ENCODE measurements at places on chromosomes 4 and X.

DNA sequence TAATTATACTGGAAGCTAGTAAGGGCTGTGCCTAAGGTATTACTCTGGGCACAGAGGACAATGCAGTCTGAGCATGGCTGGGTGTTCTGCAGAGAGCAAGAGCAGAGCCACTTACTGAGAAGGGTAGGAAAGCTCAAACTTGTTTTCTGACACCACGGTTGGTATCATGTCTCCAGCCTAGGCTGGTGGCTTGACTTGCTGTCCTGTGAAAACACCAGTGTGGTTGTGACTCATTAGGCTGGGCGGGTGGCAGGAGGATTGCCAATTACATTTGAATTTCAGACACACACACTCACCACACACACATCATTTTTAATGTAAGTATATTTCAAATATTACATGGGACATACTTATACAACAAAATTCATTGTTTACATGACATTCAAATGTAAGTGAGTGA lies 19.7 kb upstream of the MTM1 start:
- DNase-seq: peak; percentile 55

DNA sequence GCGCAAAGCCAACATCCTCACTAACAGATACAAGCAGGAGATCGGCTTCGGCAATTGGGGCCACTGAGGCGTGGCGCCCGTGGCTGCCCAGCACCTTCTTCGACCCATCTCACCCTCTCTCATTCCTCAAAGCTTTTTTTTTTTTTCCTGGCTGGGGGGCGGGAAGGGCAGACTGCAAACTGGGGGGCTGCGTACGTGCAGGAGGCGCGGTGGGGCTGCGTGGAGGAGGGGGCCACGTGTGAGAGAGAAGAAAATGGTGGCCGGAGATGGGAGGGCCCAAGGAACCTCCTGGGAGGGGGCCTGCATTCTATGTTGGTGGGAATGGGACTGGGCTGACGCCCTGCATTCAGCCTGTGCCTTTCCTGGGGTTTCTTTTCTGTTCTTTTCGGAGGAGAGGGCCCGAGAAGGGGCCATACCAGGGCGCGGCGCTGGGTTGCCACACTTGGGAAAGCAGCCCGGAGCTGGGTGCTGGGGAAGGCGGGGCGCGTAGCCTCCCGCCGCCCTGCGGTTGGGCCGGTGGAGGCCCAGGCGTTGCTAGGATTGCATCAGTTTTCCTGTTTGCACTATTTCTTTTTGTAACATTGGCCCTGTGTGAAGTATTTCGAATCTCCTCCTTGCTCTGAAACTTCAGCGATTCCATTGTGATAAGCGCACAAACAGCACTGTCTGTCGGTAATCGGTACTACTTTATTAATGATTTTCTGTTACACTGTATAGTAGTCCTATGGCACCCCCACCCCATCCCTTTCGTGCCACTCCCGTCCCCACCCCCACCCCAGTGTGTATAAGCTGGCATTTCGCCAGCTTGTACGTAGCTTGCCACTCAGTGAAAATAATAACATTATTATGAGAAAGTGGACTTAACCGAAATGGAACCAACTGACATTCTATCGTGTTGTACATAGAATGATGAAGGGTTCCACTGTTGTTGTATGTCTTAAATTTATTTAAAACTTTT lies 4.5 kb downstream of the MID1IP1 start:
- DNase-seq: peak; percentile 89

DNA sequence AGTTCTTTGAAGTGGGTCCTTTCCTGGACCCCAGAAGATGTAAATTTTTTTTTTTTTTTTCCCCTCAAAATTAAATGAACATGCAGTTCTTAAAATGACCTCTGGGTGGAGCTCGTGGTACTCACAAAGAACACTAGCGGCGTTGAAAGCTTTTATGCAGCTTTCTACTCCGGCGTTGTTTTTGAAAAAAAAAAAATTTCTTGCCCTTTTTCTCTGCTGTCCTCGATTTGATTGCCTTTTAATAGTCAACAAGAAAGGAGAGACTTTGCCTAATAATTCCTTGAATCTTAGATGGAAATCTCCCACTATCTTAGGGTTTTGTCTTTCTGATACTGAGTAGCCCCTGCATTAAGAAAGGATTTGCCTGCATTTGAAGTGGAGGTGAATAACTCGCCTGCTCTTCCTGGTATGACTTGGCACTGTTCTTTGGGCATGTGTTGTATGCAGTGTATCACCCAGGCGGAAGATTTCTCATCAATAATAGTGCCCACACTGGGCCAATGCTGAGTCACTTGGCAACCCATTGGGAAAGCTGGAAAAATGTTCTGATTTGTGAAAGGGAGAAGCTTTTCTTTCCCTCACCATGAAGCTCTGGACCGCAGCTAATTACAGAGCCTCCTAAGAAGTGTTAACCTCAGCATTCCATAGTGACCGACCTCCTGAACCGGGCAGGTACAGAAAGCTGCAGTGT lies 104.0 kb downstream of the PHEX start:
- peak; percentile 65 for DNase-seq

GRCh38 chr4:20444599-20445337 lies 193.1 kb downstream of the SLIT2 start:
- no peak for DNase-seq

DNA sequence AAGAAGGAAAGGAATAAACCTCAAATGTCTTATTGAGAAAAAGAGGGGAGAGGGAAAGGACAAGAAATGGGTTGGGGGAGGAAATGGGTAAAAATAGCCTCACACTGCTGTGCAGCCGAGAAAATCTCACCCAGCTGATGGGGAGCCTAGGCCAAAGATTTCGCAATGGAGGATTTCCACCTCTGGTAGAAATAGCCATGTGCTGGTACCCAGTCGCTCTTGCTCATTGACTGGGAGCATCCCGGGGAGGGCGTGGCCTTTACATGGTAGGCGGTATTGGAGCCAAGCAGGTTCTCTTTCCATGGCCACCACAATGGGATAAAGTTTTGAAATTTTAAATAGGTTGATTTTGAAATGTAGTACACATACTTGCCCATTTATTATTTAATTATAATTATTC lies 255.1 kb upstream of the LDB2 start:
- DNase-seq: no peak

- DNase-seq: no peak
These were observed 78.9 kb downstream of the RRAGB start for GRCh38 chrX:55796496-55796895.

DNA sequence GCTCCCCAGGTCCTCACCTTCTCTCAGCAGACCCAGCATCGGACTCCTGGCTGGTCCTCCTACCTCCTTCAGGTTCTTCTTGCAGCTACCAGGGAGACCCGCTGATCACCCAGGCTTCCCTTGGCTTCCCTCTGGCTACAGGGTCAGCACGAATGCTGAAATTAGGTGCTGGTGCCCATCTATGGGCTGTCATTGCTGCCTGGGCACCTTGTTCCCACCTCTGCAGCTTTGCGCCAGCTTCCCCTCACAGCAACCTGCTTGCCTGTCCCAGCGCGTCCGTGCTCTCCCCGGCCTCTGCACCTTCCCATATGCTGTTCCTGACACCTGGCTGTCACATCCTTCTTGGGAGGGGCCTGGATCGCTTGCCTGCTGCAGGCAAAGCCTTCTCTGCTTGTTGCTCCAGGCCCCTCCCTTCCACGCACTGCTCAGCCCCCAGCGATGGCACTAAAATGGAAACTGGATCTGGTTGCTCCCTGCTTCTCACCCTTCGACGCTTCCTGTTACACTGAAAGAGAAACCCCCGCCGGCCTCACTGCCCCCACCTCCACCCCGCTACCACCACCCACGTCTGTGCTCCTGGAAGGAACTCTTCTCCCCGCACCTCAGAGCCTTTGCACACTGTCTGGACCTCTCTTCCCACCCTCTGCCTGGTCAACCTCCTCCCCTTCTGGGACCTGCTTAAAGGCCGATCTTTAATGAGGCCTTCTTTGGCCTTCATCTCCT lies 22.2 kb downstream of the C4orf50 start:
- no peak for DNase-seq

DNA sequence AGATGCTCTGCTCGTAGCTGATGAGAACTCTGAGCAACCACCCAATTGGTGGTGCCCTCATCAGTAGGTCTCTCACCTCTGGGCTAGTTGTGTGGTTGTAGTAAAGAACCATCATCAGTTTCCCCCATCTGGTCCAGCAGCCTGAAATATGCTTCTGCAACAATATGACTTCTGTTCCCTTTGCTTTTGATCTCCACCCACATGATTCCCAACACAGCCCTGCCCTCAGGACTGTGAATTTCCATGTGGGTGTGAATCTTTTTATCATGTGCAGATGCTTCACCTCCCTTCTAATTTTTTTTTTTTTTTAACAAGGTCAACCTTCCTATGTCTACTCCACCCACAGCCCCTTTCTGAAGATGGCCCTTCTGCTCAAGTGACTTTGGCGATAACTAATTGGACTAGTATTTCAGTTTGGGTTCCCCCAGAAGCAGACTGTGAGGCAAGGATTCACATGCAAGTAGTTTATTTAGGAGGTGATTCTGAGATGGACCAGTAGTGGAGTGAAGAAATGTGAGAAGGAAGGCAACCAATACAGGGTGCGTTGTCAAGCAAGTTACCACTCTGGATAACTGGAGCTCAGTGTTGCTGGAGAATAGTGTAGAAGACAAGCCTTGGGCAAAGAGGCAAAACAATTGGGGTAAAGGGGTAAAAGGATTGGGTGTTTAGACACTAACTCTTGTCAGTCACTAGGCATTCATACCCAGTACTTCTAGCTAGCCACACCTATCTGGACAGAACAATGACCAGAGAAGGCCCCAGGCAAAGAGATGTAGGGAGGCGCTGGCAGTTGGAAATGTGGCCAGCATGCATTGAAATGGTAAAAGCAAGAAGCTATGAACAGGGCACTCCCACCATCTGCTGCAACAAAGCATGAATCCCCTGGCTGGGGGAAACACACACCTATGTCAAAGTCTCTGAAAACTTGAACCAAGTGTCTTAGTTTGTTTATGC lies 466.2 kb downstream of the BCOR start:
- no peak for DNase-seq

DNA sequence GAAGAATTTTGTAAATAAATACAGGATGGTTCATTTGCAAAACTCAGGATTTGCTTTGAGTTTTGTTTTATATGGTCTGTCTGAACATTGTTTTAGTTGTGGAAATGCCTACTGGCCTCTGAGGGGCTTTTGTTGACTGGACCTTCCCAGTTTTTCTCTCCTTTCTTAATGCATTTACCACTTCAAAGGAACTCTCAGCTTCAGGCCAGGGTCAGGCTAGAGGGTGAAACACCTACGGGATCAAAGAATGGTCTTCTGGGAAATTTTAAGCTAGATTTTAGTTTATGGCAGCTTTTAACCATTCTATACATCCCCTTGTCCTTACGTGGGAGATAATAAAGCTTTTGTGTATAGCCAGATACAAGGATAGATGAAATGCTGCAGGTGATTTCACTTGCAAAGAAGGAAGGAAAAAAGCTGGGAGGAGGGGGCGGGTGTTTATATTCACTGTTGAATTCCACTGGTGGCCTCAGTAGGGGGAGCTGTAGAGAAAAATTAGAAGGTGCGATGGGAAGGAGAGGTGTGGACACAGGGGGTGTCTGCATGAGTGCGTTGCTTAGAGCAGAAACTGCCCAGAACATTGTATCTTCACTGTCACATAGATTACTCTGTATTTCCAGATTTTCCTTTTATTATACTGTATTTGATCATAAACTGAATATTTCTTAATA lies 151.8 kb downstream of the TSPAN5 start:
- DNase-seq: peak; percentile 22

DNA sequence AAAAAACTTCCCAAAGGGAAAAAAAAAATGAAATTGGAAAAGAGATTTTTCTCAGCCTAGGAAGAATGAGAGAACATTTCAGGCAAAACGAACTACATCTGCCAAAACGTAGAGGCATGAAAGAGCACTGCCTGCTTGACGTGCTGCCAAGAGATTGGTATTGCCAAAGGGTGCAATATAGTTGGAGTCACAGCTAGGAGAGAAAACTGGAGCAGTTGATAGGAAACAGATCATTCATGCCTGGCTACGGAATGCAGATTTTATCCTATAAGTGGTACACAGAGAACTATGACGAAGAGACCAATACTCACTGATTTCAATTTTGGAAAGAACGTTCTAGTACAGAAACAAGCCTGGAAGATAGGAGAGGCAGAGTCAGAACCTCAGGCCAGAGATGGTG lies 68.4 kb upstream of the IQCM start:
- no peak for DNase-seq

DNA sequence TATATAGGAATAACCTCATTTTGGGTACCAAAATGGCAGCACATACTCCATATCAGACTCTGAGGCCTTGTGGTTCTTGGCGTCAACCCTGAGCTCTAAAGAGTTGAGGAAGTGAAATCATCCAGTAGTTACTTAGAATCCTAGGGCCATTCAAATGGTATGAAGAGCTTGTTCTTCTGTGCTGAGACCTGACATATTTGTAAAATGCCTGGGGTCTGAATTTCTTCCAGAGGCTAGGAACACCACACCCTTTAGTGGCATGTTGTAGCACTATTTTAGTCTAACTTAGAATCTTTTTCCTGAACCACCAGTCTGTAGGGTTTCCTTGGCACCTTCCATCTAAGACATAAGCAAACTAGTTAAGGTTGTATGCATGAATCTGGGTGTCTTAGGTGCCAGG lies 18.1 kb upstream of the GDPD2 start:
- DNase-seq: no peak

DNA sequence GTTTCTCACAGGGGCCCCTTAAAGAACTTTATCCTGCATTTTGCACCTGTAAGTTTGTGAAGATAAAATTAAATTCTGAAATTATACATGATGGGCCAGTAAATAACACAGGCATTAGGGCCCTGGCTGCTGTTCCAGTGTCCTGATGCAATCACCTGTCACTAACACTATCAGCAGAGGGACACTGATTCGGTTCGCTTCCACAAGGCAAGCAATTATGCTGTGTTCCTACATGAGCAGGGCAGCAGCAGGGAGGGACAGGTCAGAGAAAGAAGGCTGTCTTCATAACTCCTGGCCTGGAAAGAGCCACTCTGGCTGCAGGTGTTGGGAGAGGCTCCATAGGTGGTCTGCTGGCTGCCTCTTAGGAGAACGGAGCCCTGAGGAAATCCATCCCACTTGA lies 487.3 kb downstream of the MID1IP1 start:
- DNase-seq: no peak

GRCh38 chr4:6394671-6395081 lies 77.7 kb downstream of the PPP2R2C start:
- no peak for DNase-seq

- peak; percentile 60 for DNase-seq
These were observed 61.4 kb downstream of the PAPSS1 start for GRCh38 chr4:107658400-107659336.

GRCh38 chrX:104641176-104641575 lies 75.2 kb downstream of the IL1RAPL2 start:
- DNase-seq: no peak

- DNase-seq: peak; percentile 41
These were observed 26.5 kb downstream of the GALNT7 start for GRCh38 chr4:173195109-173195508.

- no peak for DNase-seq
These were observed 1639.8 kb downstream of the RPA4 start for GRCh38 chrX:98523521-98523920.

GRCh38 chr4:72546456-72546855 lies 22.6 kb downstream of the ADAMTS3 start:
- DNase-seq: no peak

GRCh38 chrX:109847257-109848187 lies 114.5 kb upstream of the ACSL4 start:
- no peak for DNase-seq

All from hematopoietic multipotent progenitor cell treated with erythropoietin and hydrocortisone succinate and interleukin-3 and kit ligand, for 4 days (in vitro differentiated cells).